HT1080 (cell line): ENCODE measurements at places on chromosomes 3 and 15.

DNA sequence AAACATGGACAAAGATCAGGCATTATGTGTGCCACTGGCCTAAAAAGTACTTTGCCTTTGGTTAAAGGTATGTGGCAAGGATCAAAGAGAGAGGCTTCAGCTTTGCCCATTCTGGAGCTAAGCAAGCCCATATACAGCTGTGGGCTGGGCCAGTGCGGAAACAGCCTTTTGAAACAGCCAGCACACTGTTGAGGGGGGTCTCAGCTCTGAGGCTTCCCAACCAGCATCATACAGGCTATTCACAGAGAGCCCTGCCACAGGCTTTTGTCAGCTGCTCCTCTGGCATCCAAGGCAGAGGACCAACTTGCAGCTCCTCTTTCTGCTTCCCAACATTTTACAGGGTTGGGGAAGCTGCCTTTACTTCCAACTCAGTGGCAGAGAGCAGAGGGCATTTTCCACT is 63.2 kb upstream of the FOXB1 start:
- DNase-seq, result no peak

DNA sequence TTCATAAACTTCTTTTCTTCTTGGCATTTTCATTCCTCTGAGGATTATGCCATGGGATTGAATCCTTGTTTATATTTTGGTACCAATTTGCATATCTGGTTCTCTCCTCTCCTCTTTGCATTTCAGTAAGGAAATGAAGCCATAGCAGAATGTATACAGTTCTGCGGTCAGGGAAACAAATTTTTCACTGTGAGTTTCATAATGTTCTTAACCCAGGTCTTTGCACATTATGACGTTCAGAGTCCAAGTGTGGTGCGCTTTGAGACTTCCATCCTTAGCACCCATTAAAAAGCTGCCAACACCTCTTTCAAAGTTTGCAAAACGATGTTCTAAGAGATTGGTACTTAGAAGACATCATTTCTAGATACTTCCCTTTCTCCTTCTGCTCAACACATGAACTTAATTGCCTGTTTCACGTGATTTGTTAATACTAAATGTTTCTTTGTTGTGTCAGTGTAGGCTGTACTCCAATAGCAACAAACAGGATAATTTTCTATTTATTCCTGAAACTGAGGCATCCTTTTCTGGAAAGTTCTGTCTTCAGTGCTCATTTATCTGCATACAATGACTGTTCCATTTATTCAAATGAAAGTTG is 953.1 kb upstream of the NR2F2 start:
- DNase-seq, result no peak

DNA sequence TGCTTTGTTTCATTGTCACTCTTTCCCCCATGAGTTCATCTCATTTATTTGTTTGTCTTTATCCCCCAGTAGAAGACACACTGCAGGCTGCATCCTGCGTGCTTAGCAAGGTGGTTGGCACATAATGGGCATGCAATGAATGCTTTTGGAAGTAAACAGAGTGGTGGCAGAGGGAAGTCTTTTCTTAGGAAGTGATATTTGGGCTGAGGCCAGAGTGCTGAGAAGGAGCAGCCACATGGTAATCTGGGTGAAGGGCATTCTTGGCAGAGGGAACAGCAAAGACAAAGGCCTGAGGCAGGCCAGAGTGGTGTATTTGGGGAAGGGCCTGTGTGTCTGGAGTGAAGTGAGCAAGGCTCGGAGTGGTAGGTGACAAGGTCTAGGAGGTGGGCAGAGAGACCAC is 17.7 kb upstream of the ADAMTS7 start:
- DNase-seq, result no peak

DNA sequence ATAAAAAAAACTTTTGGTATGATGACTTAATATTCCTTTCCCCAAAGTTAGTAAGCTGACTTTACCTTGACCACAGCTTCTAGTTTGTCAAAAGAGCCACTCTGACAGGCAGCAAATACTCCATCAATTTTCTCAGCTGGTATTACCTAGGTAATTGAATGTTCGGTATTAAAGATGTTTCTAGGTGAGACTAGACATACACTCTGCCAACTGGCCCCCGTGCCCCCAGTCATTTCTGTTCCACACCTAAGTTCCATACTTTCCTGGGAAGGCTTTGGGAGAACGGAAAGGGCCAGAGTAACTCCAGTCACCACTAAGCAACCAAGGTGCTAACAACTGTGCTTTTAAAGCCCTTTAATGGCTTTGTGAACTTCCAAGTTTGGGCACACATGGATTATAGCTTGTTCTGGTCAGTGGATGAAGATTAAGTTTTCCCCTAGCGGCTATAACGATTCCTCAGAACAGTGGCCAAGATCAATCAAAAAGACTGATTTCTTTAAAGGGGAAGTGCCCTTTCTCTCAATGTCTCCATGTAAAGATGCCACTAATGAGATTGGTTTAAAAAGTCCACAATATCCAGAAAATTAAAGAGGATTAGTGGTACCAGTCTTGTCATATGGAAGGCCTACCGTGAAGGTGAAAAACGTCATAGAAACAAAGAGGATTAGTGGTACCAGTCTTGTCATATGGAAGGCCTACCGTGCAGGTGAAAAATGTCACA is 7.0 kb downstream of the EIF4A2 start:
- DNase-seq, result peak; percentile 86

DNA sequence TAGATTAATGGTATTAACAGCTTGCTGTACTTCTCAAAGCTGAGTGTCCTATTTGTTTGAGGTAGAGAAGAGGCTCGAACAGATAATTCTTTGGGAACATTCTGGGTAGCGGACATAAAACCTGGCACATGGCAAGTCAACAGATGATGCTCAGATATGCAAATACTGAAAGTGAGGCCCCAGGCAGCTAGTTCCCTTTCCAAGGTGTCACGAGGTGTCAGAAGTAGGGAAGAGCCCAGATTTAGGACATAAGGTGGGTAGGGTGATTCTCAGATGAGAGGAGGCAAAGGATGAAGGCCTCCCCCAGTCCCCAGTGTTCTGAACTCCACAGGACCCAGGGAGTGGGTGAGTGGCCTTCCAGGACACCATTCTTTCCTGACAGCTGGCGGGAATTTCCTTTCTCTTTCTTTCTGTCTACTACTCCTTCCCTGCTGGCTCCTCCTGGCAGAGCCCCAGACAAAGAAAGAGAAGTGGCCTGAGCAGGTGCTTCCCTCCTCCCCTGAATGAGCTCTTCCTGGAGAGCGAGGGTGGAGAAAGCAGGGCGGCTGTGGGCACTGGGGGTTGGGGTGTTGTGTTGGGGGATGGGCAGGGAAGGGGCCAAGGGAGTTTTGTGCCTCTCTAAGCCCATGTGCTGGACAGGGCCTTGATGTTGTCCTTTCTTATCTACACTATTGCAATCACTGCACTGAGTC is 87.5 kb downstream of the CORO2B start:
- DNase-seq, result no peak

GRCh38 chr15:73165844-73166243 is 113.6 kb downstream of the NEO1 start:
- peak; percentile 3 for DNase-seq

GRCh38 chr3:151387432-151387831 is 2.9 kb upstream of the P2RY12 start:
- no peak for DNase-seq

DNA sequence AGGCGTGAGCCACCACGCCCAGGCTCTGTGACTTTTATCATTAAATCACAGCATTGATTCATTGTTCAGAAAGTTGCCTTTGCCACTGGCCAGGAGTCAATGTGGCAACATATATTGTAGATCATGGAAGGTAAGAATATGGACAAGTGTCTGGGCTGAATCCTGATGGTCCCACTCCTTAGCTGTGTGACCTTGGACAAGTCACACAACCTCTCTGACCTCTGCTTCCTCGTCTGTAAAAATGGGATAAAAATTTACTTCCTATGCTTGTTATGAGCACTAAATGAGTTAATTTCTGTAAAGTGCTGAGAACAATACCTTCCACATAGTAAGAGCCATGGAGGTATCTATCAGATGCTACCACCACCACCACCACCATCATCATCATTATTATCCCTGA is 103.5 kb upstream of the RAD18 start:
- DNase-seq, result no peak

DNA sequence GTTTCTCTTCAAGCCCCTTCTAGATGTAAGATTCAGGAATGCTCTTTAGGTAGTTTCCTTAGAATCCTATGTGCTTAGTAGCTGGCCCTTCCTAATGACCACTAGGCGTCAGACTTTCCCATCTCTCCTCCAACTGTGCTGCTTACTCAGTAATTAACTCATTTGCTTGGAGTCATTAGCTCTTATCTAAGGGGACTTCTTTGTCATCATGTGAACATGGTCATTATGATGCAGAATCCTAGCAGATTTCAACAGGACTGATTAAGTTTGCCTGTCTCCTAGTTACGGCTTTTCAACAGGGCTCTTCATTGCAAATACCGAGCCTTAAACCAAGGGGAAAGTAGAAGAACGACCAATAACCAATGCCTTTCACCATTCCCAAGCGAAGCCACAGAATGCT is 46.4 kb downstream of the GJD2 start:
- no peak for DNase-seq

DNA sequence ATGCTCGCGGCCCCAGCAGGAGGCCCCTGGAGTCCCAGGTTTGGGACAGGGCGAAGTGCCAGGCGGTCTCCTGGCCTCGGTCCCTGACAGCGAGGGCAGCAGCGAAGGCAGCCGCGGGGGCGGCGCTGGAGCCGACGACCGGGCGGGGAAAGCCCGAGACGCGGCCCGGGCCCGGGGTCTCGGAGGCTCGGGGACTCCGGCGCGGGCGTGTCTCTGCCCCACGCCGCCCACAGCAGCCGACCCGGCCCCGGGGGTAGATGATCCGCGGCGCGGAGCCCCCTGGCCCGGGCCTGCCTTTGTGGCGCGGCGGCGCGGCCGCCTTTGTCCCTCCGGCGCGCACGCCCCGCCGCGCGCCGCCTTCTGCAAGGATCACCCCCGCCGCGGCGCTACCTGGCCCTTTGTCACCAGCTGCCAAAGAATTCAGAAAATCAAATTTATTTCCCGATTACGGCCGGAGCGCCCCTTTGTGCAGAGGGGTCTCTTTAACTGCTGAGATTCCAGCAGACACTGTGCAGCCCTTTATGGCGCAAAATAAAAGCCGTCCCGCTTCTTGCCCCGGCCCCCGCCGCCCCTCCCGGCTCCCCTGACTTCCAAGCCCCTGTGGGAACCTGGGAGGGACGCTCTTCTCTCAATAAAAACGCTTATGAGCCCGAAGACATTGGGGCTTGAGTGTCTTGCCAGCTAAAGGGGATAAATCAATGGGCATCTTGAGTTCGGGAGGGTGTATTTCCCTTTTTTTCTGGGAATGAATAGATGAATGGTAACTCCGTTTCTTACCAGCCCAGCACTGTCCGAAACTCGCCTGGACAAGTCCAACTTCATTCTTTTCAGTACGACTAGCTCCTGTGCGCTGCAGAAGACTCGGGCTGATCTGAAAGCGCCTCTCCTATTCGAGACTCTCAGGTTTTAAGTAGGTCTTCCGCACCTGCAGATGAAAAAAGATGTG is 68.4 kb downstream of the HES1 start:
- no peak for DNase-seq

- no peak for DNase-seq
Observed at GRCh38 chr15:72958634-72959033, 93.6 kb upstream of the NEO1 start.

GRCh38 chr15:70120958-70121623 is 23.4 kb upstream of the TLE3 start:
- DNase-seq, result no peak

GRCh38 chr15:39074341-39074985 is 506.4 kb upstream of the THBS1 start:
- no peak for DNase-seq

DNA sequence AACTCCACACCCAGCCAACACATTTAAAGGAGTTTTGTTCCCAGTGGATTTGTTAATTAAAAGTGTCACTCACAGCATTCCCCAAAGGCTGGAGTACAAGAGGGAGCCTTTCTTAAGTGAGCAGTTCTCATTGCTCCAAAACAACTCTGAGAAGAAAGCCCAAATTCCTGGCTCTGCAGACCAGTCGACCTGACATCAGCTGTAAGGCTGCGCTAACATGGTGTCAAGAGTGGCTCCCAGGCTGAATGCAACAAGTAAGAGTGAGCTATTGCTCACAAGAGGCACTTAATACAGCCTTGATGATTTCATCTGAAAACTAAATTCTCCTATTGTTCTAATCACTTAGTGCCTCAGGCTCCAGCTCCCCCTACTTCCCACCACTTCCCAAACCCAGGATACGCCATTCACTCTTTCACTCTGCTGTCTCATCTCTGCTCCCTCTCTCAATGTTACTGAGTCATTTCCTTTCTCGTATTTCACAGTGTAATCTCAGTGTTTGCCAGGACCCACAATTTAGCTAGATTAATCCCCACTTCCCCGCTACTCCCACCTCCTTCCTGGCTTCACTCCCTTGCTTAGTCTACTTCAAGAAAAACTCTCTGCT is 81.8 kb downstream of the WWTR1 start:
- peak; percentile 100 for DNase-seq

DNA sequence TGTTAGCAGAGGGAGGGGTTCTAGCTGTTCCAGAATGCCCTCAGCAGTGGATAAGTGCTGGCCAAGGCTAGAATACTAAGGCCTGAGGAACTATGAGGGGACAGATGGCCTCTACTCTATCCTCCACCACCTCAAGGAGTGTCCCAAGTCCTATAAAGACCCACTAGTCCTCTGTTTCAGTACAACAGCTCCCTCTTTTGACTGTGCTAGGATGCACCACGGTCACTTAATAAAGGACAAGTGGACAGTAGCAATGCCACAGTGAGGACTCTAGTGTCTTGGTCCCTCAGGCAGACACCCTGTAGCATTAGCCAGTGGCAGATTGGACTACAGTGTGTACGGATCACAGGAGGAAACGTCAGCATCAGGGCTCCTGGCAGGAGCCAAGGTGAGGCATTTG is 171.8 kb upstream of the PROK2 start:
- no peak for DNase-seq

DNA sequence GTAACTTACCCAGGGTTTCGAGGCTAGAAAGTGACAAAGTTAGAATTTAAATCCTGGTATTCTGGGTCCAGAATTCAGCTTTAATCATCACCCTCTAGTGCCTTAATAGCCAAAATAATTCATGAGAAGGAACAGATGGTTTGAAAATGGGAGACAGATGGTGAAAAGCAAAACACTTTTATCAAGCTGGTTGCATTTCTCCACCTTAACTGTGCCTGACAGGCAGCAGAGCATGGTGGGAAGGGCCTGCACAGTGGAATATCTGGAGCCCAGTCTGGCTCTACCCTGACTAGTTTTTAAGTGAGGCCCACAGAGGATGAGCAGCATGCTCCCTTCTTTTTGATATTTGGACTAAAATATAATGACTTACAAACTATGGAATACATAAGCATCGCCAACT is 35.6 kb upstream of the RASGRP1 start:
- no peak for DNase-seq

- DNase-seq, result no peak
Observed at GRCh38 chr3:161552984-161553560, 56.5 kb downstream of the OTOL1 start.

GRCh38 chr3:46449755-46450552 is 14.8 kb downstream of the LTF start:
- no peak for DNase-seq
